Activated T-cell treated with anti-CD3 and anti-CD28 coated beads, Interleukin-2, amount 50 U/mL, for 4 hours (primary cell): ENCODE measurements at places on chromosomes 6 and 20.

- no peak for DNase-seq
Observed at GRCh38 chr6:169800116-169800667, 48.8 kb downstream of the ERMARD start.

DNA sequence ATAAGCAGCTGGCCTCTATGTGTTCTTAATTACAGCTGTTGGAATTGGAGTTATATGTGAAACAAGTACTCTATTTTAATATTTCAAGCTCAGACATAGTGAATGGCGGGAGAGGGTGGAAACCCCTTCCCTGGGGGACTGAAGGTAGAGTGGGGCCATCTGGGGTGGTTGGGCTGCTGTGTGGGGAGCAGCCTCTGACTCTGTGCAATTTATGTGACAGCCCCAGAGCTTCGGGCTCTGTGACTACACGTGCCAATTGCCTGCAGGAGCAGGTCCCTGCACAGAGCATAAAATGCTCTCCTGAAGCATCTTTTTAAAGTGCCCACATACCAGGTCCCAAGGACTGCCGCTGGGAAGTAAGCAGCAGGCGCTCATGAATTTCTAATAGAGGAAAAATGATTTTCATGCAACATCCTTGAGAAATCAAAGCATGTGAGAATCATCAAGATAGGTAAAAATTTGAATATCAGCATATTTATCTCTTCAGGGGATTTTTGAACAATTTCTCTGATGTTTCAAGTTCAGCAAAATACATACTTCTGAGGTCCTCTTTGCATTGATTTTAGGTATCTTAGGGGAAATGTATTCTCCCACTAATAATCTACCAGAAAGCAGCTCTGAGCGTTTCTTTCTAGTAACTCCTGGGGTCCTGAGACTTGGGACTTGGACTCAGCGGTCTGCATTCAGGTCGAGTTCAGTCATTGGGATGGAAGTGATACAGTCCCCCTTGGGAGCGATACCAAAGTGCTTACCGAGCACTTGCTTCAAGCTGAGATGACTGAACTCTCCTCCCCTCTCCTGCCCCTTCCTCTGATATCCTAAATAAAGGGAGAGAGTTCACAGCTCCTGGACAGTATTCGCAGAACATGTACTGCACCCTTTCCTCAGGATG, 40.0 kb downstream of the ALDH8A1 start:
- DNase-seq = no peak

GRCh38 chr6:154399097-154399496, 42.5 kb upstream of the IPCEF1 start:
- DNase-seq = no peak

GRCh38 chr6:25793970-25794369, 37.9 kb downstream of the SLC17A1 start:
- no peak for DNase-seq

GRCh38 chr20:63442100-63442493, 30.4 kb downstream of the KCNQ2 start:
- DNase-seq = peak; percentile 53

DNA sequence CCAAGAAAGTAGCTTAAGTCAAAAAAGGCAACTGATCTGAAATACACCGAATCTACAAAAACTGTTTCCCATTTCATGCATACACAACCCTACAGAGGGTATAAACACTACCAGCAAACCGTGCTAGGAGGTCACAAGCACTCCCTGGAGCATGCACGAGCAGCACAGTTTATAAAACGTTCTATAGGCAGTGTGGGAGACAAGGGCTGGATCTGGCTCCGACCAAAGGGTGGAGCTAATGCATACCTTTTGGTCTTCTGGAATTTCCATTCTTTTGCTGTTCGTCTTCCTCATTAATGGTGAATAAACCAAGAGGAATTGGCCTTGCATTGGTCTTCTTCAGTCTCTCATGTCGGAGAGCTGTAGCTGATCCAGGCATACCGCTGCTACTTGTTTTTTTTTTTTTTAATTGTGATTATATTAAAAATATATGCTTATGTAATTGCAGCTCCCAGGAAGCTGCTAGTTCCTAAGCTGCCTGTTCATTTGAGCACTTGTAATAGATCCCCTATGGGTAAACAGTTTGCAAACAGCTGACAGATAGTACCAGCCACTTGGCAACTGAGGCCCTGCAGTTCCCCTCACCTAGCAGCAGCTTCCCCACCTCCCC, 24.5 kb downstream of the MAP7 start:
- no peak for DNase-seq

DNA sequence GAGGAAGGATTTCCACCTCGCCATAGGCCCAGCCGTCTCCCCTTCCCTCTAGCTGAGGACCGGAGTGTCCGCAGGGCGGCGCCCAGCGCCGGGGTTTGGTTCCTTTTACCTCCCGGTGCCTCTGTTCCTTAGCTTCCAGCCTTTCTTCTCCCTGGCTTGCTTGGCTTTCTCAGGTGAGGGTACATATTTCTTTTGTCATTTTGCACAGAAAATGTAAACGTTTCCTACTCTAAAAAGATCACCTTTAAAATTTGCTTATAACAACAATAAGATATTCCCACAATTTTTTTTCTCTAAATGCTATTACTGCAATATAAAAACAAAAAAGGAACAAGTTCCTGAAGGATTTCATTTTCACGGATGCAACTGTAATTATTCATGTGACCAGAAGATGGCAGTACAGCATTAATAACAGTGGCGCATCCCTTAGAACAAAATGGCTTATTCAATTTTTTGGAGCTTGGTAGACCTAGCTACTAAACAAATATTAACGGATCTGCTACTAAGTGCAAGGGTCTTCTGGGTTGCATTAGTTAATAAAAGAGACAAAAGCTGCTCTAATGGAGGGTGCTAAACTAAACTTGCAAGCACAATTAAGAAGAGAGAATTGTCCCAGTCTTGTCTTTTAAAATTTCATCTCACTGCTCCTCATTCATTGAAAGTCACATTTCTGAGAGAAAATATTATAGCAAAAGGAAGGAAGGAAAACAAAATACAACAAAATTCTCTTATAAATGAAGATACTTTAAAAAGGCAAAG, 172.9 kb downstream of the ADGRG6 start:
- no peak for DNase-seq

DNA sequence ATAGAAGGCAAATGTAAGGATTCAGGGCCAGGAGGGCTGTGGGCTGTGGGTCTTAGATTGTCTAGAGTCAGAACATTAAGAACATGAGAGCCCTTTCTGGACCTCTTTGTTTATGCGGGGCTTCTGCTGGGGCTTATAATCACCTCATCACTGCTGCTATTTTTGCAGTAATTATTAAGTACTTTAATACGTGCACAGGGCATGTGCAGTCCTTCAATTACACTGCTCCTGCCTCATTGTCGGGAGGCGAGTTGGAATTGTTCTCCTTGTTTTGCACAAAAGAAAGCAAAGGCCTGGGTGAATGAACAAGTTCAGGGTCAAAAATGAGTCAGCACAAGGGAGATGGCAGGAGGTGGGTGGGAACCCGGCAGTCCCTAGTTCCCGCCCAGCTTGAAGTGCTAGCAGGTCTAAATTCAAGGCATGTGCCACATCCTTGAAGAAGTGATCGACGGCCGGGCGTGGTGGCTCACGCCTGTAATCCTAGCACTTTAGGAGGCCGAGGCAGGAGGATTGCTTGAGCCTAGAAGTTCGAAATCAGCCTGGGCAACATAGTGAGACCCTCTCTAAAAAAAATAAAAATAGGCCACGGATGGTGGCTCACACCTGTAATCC, 34.4 kb upstream of the PTPN1 start:
- no peak for DNase-seq

DNA sequence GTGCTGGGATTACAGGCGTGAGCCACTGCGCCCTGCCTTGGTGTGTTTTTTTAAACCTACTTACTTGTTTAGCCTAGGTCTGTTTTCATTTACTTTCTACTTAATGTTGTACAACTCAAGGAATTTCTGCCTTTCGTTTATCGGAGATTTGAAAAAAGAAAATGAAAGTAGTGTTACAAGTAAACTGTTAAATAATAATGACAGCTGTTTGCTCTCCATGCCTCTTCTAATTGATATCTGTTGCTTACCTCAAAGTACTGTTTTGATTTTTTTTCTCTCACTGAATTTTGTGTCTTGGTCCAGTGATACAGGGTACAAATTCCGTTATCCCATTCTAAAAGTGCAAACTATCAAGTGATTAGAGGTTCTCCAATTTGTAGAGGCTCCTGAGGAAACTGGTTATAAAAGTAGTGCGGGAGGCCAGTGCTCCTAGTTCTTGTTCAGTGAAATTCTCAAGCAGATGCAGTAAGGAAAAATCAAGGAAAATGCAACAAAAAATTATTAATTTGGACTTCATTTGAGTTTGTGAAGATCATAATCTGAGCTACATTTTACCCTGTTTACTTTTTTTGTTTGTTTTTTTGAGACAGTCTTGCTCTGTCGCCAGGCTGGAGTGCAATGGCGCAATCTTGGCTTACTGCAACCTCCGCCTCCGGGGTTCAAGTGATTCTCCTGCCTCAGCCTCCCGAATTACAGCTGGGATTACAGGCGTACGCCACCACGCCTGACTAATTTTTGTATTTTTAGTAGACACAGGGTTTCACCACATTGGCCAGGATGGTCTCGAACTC, 2.2 kb downstream of the UBR2 start:
- no peak for DNase-seq

DNA sequence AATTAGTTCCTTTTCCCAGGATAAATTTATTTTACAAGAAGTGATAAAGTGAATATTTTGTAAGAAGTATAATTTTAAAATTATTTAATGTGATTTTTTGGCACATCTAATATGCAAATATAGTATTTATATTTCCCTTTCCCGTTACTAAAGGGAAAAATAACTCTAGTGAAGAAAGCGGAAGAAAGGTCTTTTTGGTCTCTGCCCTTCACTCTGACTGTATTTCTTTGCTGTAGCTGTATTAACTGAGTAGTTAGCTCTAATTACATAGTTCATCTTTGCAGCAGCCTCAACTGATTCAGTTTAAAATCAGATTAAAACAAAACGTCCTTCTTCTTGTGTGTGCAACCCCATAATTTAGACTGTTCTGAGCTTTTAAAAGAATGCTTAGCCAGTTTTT, 57.4 kb upstream of the RNF144B start:
- no peak for DNase-seq

GRCh38 chr20:10763112-10763511, 89.3 kb upstream of the JAG1 start:
- no peak for DNase-seq

- no peak for DNase-seq
Observed at GRCh38 chr20:13922241-13922640, 68.2 kb downstream of the SEL1L2 start.

DNA sequence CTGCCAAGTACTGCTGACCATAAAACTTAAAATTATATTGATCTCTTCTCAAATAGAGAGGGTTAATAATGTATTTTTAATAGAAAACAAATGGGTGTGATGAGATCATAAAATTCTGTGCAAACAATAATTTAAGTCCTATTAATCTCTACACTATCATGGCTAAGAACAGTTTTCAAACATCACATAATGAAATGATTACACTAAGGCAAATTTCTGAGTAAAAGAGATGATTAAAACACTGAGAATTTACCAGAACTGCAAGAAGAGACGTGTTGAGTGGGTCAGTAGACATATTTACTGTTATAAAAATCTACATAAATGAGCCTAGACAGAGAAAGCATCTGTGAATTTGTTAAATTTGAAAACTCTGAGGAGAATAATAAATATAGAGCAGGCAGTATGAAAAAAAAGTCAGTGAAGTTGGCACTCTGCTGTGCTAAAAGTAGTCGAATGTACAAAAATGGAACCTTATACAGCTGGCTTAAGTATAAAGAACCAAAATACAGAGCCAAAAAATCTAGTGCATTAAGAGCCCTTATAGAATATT, 302.6 kb upstream of the MANEA start:
- DNase-seq = no peak

GRCh38 chr6:39199976-39200375, 29.3 kb downstream of the KCNK5 start:
- DNase-seq = no peak

DNA sequence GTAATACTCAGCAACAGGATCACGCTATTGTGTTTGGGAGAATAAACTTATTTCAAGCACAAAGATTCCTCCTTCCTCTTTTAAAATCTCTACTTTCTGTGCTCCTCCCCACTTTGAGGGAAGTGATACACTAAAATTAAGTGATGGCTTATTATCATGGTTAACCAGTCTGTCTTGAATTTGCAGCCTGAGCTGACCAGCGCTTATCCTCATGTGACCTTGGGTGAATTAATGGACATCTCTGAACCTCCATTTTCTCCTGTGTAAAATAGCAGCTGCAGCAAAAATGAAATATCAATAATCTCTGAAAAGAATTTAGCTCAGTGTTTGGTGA, 222.6 kb downstream of the BCAS1 start:
- no peak for DNase-seq

GRCh38 chr6:129507846-129508245, 202.1 kb downstream of the ARHGAP18 start:
- no peak for DNase-seq

DNA sequence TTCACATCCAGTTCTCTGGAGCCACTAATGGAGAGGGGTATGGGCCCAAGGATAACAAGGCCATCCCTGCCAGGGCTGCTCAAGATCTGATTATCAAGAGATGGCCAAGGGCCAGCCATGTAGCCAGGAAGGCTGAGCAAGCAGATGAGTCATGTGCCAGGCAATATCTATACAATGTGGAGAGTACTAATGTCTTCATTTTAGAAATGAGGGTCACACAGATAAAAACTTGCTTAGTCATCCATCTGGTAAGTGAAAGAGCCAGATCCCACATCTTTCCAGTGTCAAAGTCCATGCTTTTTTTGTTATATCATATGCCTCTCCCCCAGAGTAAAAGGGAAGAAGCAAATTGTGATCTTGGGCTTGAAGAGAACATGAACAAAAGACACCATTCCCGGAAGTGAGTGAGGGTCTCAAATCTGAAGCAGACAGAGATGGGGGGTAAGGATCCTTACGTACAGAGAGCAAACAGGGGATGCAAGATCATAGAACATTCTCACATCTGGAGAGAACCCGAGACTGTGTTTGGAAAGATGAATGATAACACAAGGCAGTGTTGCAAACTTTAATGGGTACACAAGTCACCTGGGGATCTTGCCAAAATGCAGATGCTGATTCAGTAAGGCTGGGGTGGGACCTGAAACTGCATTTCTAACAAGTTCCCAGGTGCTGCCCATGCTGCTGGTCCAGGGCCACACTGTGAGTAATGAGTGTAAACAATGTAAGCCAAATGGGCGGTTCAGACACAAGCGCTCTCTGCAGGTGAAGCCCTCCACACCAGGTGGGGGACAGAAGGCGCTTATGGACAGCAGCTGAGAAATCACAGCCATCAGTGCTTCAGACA, 20.0 kb upstream of the GSTA3 start:
- no peak for DNase-seq

DNA sequence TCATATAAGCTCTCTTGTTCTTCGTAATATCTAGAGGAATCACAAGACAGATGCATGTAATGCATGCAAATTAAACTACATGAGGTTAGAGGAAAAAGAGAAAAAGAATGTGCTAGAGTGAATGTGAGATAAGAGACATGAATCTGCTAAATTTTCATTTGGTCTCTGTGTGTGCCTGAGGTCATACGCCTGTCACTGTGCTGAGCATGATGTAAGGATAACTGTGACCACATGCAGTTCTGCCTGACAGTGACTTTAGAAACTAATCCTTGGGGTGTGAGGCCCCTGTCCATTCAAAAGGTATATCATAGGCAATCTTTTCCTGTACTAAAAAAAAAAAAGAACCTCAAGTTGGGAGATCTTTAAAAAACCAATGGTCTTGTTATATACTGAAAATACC, 70.6 kb downstream of the SHPRH start:
- DNase-seq = no peak

GRCh38 chr6:1065986-1066385, 245.9 kb upstream of the FOXQ1 start:
- DNase-seq = no peak
